T-cell (primary cell): ENCODE measurements at places on chromosomes 3 and 15. TPM values are rescaled to one million over a fixed set of nuclear protein-coding genes. Genes with fewer than 3 reads are reported as not detected.

DNA sequence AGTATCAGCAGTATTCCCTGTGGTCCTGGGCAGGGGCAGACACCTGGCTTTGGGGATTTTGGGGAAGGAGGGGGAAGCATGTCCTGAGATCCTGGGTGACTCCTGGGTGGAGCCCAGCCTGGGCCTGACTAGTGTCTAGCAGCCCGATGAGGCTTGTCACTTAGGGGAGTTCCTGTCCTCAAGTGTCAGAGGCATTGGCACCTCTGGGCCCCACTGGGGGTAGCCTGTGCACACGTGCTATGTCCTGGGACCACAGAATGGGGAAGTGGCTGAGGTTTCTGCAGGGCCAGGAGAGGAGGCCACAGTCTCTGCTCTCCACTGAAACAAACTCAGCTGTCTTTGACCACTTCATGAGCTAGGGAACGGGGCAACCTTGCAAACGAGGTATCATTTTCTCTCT, 31.5 kb upstream of the ADCY5 start:
- H3K27me3 ChIP-seq: peaks cover 28% of the 10 kb centered on the region
- no peak overlapping the region for H3K27ac ChIP-seq
- H3K4me3 ChIP-seq: no peak overlapping the region
- DNase-seq: no peak
- H3K4me1 ChIP-seq: no peaks in the 10 kb centered on the region

DNA sequence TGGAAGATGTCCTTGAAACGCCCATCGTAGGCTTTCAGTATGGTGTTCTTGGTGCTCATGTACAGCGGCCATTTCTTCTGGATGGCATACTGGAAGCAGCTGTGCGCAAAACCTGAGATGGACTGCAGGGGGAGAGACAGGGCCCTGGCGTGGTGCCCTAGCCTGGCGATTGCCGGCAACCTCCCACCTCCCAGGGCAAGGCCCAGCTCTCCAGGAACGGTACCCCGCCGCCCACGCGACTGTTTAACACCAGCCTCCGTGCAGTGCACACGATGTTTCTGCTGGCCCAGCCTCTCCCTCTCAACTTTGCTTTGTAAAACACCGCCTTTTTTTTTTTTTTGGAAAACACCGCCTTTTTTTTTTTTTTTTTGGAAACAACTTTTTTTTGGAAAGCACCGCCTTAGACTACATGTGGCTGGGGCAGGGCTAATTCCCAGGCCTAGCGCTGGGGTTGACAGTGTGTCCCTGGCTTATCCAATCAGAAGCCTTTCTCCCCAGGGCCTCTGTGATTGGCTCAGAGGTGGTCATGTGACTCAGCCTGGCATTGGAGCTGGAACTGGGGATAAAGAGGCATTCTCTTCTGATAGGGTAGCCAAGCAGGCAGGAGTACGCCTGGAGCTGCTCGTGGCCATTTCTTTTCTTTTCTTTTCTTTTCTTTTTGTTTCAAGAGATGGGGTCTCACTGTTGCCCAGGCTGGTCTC, 14.7 kb downstream of the IDH2 start:
- H3K36me3 ChIP-seq: peaks cover 28% of the 10 kb centered on the region
- peaks cover 7% of the 10 kb centered on the region for H3K4me1 ChIP-seq
- H3K27me3 ChIP-seq: no peaks in the 10 kb centered on the region
- no peak overlapping the region for H3K4me3 ChIP-seq

DNA sequence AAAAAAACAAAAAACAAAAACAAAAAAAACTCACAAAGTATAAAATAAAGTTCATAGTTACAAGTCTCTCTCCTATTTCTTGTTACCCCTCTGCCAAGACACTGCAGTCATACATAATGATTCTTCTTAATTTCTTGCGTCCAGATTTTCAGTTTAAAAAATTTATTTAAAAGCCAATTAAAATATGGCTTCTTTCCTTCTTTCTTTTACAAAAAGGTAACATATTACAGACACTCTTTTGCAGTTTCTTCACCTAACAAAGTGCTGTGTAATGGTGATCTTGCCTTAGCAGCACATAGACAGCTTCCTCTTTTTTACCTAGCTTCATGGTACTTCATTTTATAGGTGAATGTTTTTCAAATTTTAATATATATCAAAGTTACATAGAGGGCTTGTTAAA, 136.1 kb upstream of the SGO1 start:
- DNase-seq: no peak
- no peaks in the 10 kb centered on the region for H3K27me3 ChIP-seq
- no peak overlapping the region for H3K4me3 ChIP-seq
- no peaks in the 10 kb centered on the region for H3K36me3 ChIP-seq

GRCh38 chr15:52251144-52251860, 44.3 kb downstream of the MYO5C start:
- no peaks in the 10 kb centered on the region for H3K36me3 ChIP-seq
- H3K27ac ChIP-seq: no peak overlapping the region
- H3K27me3 ChIP-seq: peaks cover 4% of the 10 kb centered on the region
- no peak overlapping the region for H3K4me3 ChIP-seq
- no peaks in the 10 kb centered on the region for H3K4me1 ChIP-seq

- no peak overlapping the region for H3K27ac ChIP-seq
- H3K4me1 ChIP-seq: no peaks in the 10 kb centered on the region
- H3K27me3 ChIP-seq: peaks cover 74% of the 10 kb centered on the region
These were observed 61.4 kb upstream of the POLG start for GRCh38 chr15:89395996-89396395.

GRCh38 chr3:177295116-177295515, 97.8 kb upstream of the TBL1XR1 start:
- no peaks in the 10 kb centered on the region for H3K36me3 ChIP-seq
- H3K27ac ChIP-seq: no peak overlapping the region
- DNase-seq: no peak
- no peaks in the 10 kb centered on the region for H3K27me3 ChIP-seq
- no peak overlapping the region for H3K4me3 ChIP-seq
- no peaks in the 10 kb centered on the region for H3K4me1 ChIP-seq

DNA sequence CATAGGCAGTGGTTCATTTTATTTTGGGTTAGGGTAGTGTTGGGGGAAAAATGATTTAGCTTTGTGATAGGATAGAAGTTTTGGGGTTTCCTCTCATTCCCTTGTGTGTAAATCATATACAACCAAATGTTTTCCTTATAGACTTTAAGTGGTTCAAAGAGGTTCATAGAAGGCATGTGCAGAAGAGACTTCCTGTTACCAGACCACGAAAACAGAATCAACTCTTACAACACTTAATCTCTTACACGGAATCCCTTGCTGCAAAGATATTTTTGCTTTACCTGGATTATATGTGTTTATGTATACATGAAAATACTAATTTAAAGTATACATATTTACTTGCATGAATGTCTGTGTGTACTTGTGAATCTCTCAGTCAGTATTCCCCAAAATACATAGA, 2.9 kb downstream of the TMOD2 start:
- peaks cover 3% of the 10 kb centered on the region for H3K27me3 ChIP-seq
- H3K4me1 ChIP-seq: peaks cover 14% of the 10 kb centered on the region
- DNase-seq: no peak
- H3K36me3 ChIP-seq: no peaks in the 10 kb centered on the region
- H3K4me3 ChIP-seq: no peak overlapping the region

- no peak overlapping the region for H3K4me3 ChIP-seq
- H3K27me3 ChIP-seq: no peaks in the 10 kb centered on the region
- H3K36me3 ChIP-seq: no peaks in the 10 kb centered on the region
- no peak for DNase-seq
These were observed 567.3 kb downstream of the GRM7 start for GRCh38 chr3:7428206-7428718.

GRCh38 chr15:98514034-98514622, 134.2 kb upstream of the IGF1R start:
- no peaks in the 10 kb centered on the region for H3K4me1 ChIP-seq
- H3K27me3 ChIP-seq: no peaks in the 10 kb centered on the region
- no peak for DNase-seq
- H3K4me3 ChIP-seq: no peak overlapping the region

The MEX3B gene
- 1.6 TPM for total RNA-seq

The GUCA1C gene
- total RNA-seq: not detected

DNA sequence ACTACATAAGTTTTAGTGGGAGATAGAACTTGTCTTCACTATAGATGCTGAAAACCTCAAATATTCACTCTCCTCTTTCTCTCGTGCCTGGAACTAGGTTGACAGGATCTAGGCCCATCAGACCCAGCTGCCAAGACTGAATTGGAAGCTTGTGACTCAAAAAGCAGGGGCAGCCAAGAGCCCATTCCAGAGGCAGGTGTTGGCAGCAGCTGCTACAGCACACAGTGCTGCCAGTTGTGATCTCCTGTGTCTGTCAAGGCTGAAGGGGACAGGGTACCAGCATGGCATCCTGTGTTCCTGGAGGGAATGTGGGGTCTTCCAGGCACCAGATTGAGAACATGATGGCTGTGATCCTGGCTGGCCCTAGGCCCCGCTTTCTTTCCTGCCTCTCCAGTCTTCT, 92.5 kb upstream of the MB21D2 start:
- H3K27ac ChIP-seq: no peak overlapping the region
- no peaks in the 10 kb centered on the region for H3K36me3 ChIP-seq

GRCh38 chr3:52367891-52368880, 52.1 kb downstream of the DNAH1 start:
- H3K36me3 ChIP-seq: peaks cover 63% of the 10 kb centered on the region
- peaks cover 6% of the 10 kb centered on the region for H3K4me1 ChIP-seq
- H3K4me3 ChIP-seq: no peak overlapping the region

DNA sequence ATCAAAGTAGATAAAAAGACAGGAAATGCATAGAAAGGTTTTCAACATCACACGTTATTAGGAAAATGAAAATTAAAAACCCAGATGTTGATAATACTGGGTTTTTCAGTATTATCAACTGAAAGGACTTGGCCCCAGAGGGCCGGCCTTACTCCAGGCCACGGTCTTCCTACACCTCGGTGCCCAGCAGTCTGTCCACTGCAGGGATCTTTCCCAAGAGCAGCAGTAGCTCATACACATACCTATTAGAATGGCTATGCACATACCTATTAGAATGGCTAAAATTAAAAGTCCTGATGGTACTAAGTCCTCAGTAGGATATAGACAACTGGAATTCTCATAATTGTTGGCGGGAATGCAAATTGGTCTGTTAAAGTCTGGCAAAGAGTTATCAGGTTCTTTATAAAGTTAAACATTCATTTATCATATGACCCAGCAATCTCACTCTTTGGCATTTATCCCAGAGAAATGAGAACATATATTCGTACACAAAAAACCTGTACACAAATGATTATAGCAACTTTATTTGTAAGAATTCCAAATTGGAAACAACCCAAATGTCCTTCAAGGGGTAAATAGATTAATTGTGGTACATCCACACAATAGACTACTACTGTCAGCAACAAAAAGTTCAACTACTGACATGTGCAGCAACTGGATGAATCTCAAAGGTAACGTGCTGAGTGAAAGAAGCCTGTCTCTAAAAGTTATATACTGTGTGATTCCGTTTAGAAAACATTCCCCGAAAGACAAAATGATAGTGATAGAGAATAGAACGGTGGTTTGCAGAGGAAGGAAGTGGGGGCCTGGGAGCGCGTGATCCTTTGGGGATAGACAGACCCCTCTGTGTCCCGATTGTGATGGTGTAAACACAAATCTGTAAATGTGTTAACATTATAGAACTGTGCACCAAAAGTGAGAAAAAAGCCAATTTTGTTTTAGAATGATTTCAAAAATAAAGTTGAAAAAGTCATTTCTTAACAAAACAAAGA, 62.3 kb downstream of the MCTP2 start:
- no peak for DNase-seq
- H3K27me3 ChIP-seq: no peaks in the 10 kb centered on the region
- no peaks in the 10 kb centered on the region for H3K36me3 ChIP-seq
- no peak overlapping the region for H3K27ac ChIP-seq
- H3K4me1 ChIP-seq: peaks cover 5% of the 10 kb centered on the region

The MEGF11 gene
- not detected for total RNA-seq

The A4GNT gene
- total RNA-seq: not detected

The ECE2 gene
- not detected for total RNA-seq

The PEX5L gene
- not detected for total RNA-seq

The REC114 gene
- total RNA-seq: not detected

GRCh38 chr3:193451902-193452301, 73.3 kb upstream of the ATP13A5 start:
- no peak overlapping the region for H3K4me3 ChIP-seq
- no peaks in the 10 kb centered on the region for H3K27me3 ChIP-seq
- no peak for DNase-seq
- no peaks in the 10 kb centered on the region for H3K4me1 ChIP-seq

DNA sequence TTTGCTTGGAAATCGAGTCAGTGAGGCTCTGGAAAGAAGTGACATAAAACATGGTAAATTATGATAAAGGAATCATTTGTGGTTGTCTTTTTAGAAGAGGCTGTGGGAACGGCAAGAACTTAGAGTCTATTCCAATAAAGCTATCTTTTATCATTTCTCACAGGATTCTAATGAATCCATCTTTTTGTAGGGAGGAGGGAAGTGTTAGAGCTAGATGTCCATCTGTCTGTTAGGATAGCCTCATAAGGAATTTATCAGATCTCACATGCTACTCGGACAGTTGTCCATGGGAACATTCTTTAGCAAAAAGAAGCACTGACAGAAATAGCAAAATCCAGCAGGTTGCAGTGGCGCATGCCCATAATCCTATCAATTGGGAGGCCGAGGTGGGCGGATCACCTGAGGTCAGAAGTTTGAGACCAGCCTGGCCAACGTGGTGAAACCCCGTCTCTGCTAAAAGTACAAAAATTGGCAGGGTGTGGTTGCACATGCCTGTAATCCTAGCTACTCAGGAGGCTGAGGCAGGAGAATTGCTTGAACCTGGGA, 37.0 kb downstream of the STARD9 start:
- H3K27me3 ChIP-seq: no peaks in the 10 kb centered on the region
- H3K36me3 ChIP-seq: no peaks in the 10 kb centered on the region
- H3K4me1 ChIP-seq: peaks cover 14% of the 10 kb centered on the region

The FGF7 gene
- 0.19 TPM for total RNA-seq

GRCh38 chr3:119880966-119881365, 99.1 kb downstream of the NR1I2 start:
- H3K27ac ChIP-seq: no peak overlapping the region
- H3K4me1 ChIP-seq: no peaks in the 10 kb centered on the region
- peaks cover 9% of the 10 kb centered on the region for H3K36me3 ChIP-seq
- H3K27me3 ChIP-seq: no peaks in the 10 kb centered on the region
- DNase-seq: no peak

GRCh38 chr3:188584162-188584529, 430.2 kb downstream of the LPP start:
- H3K27ac ChIP-seq: no peak overlapping the region
- H3K36me3 ChIP-seq: no peaks in the 10 kb centered on the region
- no peak overlapping the region for H3K4me3 ChIP-seq

The STRC gene
- total RNA-seq: 3.8 TPM

GRCh38 chr3:69532547-69533224, 146.8 kb upstream of the FRMD4B start:
- DNase-seq: no peak
- H3K27ac ChIP-seq: no peak overlapping the region
- H3K4me3 ChIP-seq: no peak overlapping the region
- no peaks in the 10 kb centered on the region for H3K27me3 ChIP-seq
- no peaks in the 10 kb centered on the region for H3K36me3 ChIP-seq

The CACNA1D gene
- 0.33 TPM for total RNA-seq

GRCh38 chr3:29514912-29515311, 234.0 kb downstream of the RBMS3 start:
- H3K36me3 ChIP-seq: no peaks in the 10 kb centered on the region
- H3K4me3 ChIP-seq: no peak overlapping the region
- no peak overlapping the region for H3K27ac ChIP-seq
- no peak for DNase-seq
- H3K27me3 ChIP-seq: no peaks in the 10 kb centered on the region

GRCh38 chr3:101036213-101036618, 43.0 kb upstream of the ABI3BP start:
- no peak for DNase-seq
- H3K27me3 ChIP-seq: no peaks in the 10 kb centered on the region
- no peak overlapping the region for H3K4me3 ChIP-seq
- no peak overlapping the region for H3K27ac ChIP-seq
- H3K4me1 ChIP-seq: no peaks in the 10 kb centered on the region
